Occipital lobe (tissue), 3 donors: ENCODE measurements at places on chromosomes 2 and 18. TPM values are rescaled to one million over a fixed set of nuclear protein-coding genes. Genes with fewer than 3 reads are reported as not detected.

EPC2 gene
- 103 TPM for total RNA-seq

LOXHD1 gene
- 0.16 TPM for total RNA-seq

RUFY4 gene
- total RNA-seq = 0.78 TPM

WDR33 gene
- total RNA-seq = 99.7 TPM

DNA sequence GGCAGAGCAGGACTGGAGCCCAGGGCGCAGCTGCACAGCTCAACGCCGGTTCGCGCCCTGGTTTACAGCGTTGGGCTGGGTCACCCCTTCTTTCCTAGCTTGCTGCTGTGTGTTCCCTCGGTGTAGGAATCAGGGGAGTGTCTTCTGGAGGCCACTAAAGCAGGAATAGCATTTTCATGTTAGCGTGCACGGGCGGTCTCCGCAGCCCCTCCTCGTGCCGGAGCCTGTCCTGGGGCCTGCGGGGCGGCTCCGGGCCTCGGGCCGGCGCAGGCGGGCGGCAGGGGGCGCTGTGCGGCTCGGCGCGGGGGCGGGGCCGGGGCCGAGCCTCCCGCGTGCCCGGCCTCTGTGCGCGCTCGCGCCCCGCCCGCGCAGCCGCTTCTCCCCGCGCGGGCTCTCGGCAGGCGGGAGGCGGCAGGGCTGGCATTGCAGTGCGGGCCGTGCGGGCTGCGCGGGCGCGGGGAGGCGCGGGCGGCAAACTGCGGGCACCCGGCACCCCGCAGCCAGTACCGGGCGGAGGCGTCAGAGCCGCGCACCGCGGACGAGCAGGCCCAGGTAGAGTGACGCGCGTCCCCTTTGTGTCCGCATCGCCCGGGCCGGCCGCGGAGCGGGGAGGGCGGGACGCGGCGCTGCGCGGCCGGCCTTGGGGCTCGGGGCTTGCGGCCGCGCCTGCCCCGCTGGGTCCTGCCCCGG is at the start of gene RNF144A:
TSS of gene RNF144A (plus strand) at position 342 of the 690 bp plus-strand sequence. CDS start 79,515 bp downstream, outside the sequence.
- DNase-seq = peak; percentile 60

GRCh38 chr2:240581811-240582210 is 4.7 kb upstream of the CAPN10 start:
- DNase-seq = no peak

GRCh38 chr2:151560289-151560688 is 150.6 kb downstream of the RIF1 start:
- peak; percentile 14 for DNase-seq

DNA sequence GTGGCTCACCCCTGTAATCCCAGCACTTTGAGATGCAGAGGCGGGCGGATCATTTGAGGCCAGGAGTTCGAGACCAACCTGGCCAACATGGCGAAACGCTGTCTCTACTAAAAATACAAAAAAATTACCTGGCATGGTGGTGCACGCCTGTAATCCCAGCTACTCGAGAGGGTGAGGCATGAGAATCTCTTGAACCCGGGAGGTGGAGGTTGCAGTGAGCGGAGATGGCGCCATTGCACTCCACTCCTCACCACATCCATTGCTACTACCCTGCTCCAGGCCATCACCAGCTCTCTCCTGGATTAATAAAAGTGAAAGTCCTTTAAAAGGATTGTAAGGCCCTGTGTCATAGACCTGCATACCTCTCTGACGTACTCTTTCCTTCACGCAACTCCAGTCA is 1.2 kb downstream of the RMP24 start:
- DNase-seq = no peak

DNA sequence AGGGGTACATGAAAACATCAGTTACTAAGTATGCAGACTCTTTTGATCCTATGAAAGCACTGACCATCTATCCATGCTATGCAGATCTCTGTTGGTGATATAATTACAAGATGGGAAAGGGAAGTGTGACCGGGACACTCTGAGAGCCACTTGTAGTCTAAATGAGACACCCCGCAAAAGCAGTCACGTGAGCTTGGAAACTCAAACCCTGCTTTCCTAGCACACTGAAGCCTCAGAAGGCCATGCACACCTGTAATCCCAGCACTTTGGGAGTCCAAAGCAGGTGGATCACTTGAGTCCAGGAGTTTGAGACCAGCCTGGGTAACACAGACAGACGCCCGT is 137.5 kb downstream of the INO80D start:
- no peak for DNase-seq

DNA sequence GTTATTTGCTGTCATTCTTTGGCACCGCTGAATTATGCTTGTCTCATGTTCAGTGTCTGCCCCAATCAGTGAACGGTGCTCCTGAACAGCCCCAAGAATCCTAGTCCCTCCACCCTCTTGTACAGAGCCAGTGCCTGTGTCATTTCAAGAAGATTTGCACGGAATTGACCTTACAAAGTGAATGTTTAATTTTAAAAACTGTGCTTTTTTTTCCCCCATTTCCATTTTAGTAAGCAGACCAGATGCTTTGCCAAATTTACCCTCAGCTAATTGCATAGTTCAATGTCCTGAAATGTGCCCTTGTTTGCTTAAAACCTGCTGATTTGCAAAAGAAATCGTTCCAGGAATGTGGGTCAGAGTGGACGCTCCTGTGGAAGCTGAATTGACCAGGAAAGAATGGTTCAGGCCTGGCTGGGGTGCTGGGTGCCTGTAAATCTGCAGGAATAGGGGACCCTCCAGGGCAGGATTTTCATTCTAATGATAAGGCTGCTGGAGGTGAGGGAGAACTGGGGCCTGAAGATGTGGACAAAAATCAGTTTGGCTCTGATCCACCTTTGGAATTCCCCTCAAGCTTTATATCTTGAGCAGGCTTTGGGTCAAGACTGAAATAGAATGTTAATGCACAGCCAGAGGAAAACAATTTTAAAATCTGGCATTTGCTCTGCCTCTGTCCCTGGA is 20.1 kb downstream of the TMEM17 start:
- DNase-seq = no peak

- DNase-seq = no peak
These were observed 297.8 kb downstream of the SP3 start for GRCh38 chr2:173667415-173667814.

- DNase-seq = no peak
These were observed 10.2 kb downstream of the PROKR1 start for GRCh38 chr2:68653538-68653982.

DNA sequence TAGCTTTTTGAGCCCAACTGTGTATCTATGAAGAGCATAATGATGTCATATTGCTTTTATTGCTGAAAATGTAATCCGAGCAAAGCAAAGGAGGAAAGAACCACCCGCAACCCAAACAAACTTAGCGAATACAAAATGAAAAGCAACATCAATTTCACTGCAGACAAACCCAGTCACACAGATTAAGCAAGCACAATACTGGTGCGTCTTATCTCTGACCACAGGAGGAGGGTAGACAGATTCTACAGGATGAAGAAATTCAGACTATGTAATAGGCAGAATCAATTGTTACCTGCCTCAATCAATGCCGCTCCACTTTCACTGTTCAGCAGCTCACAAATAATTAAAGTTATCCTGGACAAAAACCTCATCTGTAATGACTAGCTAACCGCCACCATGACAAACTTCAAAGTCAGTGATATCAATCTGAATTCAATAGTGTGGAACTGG is 115.5 kb upstream of the SP3 start:
- no peak for DNase-seq

DNA sequence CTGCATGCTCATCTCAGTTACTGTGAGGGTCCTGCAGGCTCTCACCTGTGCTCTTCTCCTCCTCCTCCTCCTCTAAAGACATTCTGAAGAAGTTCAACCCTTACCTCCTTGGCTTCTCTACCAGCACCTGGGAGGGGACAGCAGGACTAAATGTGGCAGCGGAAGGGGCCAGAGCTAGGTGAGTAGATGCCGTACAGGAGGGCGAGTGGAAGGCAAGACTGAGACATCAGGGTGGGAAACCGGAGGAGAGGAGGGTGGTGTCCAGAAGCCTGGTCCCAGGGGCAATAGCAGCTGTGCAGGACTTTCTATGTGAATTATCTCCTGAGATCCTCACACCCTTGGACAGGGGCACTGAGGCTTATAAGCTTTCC is 124.9 kb downstream of the PLB1 start:
- no peak for DNase-seq
